ENCODE measurements at places on chromosomes 7 and 10.

DNA sequence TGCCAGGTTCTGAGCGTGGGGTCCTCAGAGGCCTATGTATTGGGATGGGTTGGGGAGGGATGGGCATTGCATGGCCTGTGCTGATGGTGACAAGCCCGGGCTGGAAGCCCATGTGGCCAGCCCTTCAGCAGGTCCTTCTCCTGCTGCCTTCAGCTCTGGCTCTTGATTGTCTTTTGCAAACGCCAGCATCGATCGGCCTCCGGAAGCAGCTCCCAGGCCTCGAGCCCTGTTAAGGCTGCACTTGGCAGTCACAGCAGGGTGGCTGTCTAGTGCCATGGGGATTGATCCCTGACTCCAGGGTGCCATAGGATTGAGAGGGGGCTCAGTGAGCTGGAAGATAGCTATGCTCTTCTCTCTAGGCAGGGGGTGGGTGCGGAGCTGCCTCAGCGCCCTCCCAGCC, 51.4 kb downstream of the CDH23 start:
- DNase-seq: no peak

DNA sequence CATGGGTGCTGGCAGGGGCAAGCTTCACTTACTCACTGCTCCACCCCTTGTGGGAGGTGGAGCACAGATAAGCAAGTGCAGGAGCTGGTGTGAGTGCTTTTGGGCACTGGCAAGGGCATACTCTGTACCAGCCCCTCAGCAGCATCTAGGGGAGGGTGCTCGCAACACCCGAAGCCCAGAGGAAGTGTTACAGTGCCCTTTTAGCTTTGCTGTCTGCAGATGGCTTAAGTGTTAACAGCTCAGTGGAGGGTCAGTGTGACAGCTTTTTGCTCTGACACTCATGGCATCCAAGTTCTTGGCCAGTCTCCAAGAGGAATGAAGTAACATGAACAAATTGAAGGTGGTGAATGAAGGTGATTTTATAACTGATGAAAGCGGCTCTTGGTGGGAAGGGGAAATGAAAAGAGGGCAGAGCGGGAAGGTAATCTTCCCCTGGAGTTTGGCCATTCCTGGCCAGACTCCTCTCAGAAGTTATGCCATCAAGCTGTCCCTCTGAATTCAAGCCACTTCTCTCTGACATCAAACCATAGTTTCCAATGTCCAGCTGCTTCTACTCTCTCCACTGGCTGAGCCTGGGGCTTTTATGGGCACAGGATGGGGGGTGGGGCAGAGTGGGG, 862.5 kb downstream of the KCNMA1 start:
- DNase-seq: no peak

GRCh38 chr10:101563497-101564040, 24.5 kb downstream of the POLL start:
- DNase-seq: no peak

DNA sequence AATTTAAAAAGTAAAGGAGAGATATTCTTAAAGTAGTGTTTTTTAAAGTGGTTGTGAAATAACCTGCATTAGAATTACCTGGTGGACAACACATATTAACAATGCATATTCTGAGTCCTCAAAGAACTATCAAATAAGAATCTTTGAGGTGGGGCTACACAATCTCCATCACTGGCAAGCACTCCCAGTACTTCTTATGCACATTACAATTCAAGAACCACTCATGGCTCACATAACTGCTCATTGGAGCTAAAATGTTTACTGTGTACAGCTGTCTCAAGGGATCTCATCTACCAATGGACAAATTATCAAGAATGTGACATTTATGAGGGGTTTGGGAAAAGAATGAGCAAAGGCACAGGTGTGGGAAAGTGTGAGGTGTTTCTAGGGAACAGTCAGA, 692.0 kb downstream of the PHTF2 start:
- no peak for DNase-seq

DNA sequence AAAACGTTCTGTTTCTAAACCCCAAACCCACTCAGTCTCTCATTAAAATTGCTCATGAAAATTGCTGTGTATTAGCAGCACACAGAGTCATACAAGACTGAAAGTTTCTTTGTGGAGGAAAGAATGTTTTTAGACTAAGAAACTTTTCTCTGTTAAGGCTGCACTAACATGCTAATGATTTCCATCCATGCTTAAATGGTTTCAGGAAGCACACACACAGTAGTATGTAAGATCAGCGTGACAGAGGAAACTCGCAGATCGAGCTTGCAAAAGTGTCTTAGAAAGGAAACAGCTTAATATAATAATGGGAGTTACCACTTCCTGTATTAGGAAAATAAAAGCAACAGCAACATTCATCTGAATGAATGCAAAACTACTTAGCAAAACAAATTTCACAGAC, 112.7 kb downstream of the ICA1 start:
- DNase-seq: no peak

DNA sequence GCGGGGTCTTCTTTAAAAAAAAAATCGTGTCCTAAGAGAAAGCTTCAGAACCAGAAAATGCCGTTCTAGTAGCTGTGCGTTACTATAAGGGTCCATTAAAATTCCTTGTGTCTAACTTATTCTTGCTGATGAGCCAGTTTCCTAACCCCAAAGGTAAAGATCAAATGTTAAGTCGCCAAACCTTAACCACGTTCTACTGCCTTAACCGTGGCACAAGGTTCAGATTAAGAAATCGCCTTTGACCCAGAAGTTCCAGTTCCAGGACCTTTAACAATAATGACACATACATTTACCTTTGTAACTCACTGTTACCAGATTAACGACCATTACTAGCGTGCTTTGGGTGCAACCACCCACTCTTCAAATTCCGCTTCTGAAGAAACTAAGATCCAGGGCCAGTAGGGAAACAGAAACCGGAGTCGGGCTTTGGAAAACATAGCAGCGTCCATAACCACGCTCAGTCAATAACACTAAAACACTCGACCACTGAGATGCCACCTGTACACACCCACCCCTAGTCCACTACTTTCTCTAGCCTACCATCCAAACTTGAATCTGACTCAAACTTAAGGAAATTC, 620 bp downstream of the BET1 start:
- DNase-seq: no peak

DNA sequence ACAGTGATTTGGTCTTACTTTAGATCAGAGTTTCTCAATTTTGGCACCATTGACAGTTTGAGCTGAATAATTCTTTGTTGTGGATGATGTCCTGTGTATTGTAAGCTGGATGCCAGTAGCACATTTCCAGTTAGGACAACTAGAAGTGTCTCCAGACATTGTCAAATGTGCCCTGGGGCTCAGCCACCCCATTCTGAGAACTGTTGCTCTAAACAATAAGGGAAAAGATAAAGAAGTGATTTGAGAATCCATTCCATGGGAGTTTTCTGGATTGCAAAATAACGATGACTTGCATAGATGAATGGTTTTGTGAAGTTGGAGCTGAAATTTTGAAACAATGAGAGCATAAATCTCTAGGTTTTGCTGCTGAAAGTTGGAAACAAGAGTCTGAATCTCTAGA, 44.6 kb downstream of the NUP205 start:
- DNase-seq: no peak

DNA sequence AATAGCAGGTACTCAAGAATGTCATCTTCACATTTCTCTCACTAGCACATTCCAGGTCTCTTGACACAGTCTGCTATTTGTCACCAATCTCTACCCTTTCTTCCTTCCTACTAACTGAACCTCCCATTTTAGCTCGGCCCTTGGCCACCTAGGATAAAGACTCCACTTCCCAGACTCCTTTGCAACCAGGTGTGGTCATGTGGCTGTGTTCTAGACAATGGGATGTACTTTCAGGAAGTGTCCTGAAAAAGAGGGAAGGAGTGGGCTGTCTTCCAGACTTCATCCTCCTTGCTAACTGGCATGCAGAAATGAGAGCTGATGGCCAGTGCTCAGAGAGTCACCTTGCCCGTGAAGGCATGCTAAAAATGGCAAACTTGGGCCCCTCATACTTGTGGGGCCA, 139.2 kb downstream of the AMPH start:
- no peak for DNase-seq

- no peak for DNase-seq
These were observed 142.2 kb upstream of the INSYN2A start for GRCh38 chr10:127338399-127339110.

- no peak for DNase-seq
These were observed 10.3 kb upstream of the LRRC27 start for GRCh38 chr10:132321726-132322125.

DNA sequence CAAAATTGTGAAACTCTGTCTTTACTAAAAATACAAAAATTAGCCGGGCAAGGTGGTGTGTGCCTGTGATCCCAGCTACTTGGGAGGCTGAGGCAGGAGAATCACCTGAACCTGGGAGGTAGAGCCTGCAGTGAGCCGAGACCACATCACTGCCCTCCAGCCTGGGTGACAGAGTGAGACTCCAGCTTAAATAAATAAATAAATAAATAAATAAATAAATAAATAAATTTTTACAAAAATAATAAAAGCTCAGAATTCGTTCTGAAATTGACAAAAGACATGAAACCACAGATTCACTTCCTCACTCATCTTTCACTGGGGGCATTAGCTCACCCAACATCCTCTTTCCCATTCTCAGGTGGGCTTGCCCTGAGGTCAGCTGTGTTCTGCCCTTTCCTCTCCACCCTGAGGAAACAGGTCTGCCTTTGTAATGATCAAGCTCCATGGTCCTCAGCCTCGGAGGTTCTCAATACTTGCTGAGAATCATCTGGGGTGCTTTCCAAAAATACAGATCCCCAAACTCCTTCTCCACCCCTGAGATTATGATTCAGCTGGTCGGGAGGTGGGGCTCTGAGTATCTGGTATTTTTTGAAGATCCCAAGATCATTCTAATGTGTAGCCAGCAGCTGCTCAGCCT, 29.2 kb upstream of the APBB1IP start:
- DNase-seq: no peak

DNA sequence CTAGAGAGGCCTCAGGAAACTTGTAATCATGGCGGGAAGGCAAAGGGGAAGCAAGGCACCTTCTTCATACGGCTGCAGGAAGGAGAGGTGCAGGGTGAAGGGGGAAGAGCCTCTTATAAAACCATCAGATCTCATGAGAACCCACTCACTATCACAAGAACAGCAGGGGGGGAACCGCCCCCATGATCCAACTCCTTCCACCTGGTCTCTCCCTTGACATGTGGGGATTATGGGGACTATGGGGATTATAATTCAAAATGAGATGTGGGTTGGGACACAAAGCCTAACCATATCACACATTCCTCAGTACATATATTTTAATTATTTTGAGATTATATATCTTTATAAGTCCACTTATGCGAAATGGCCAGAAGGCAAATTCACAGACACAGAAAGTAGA, 8.9 kb downstream of the HK1 start:
- DNase-seq: no peak

GRCh38 chr10:103837370-103838069, 17.9 kb downstream of the SH3PXD2A start:
- DNase-seq: no peak

DNA sequence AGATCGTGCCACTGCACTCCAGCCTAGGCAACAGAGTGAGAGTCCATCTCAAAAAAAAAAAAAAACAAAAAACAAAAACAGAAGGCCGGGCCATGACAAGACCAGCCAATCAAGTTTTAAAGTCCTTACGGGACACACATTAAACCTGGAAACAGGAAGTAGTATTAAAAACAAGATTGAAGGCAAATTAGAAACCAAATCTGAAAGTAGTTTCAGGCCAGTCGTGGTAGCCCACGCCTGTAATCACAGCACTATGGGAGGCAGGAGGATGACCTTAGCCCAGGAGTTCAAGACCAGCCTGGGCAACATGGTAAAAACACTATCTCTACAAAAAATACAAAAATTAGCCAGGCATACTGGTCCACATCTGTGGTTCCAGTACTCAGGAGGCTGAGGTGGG, 18.1 kb downstream of the PSAP start:
- no peak for DNase-seq

DNA sequence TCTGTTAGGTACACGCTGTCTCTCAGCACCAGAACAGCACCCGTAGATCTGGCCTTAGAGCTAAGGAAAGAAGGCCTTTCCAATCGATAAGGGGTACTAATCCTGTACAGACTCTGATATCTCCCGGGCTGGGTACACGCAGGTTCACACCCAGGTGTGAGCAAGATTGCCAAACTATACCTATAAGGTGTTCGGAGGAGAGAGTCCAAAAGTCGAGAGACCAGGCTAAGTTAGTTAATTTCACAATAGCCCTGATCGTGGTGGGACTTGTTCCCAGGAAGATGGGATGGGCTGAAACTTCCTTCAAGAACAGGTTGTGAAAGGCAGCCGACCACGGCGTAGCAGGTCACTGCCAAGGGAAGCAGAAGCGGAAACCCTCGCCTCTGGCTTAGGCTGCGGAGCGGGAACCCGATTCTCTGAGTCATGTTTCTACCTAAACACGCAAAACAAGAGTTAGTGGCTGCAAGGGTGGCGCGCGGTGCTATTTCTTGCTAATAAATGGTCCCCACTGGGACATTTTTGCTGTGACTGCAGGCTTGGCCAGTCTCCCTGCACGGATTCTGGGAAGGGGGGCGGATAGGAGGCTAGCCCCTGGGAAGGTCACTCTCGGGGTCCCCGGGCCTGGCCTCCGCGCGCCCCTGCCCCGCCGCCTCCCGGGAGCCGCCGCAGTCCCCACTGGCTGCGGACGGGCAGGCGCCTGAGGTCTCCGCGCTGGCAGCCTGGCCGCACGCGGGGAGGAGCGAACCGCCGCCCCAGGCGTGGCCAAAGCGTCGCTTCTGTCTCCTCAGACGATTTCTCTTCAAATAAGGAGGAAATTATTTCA, 75.4 kb upstream of the PDSS1 start:
- DNase-seq: no peak

DNA sequence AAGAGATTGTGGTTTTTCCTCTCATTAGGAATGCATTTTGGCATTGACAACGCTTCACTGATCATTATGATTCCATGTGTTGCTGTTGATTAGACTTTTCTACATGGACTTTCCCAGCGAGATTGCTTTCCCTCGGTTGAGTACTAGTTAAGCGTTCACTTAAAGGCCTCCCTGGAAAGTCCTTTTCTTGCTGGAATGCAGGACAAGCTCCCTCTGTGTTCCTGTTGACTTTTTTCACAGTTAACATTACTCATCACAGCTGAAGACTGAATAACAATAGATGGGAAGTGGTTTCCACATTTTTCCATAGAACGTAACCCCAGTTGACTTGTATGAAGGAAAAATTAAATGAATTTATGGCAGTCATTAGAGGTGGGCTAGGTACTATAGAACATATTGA, 2.6 kb upstream of the CAV1 start:
- DNase-seq: no peak

- DNase-seq: no peak
These were observed 242.1 kb upstream of the PPP1R3A start for GRCh38 chr7:114160925-114161324.

GRCh38 chr7:1934756-1935155, 264.7 kb downstream of the ELFN1 start:
- DNase-seq: no peak

DNA sequence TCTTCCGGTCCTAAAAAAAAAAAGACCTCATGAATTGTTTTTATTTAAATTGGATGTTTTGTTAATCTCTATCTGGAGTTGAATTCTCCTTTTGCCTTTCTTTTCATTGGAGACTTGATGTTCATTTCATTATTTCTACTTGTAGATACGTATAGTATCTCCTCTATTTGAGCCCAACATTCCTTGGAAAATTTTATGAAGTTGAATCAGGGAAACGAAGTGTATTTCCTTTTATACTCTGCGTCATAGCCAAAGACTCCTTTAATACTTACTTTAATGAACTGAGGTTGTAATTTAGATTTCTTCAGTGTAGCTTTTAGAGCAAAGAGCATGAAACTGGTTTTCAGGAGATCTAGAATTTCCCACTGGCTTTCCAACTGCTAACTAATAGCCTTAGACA, 132.4 kb downstream of the KIAA1217 start:
- DNase-seq: no peak

GRCh38 chr10:120369856-120370276, 87.2 kb upstream of the PLPP4 start:
- no peak for DNase-seq

- no peak for DNase-seq
These were observed 52.2 kb downstream of the CADPS2 start for GRCh38 chr7:122833888-122834570.

Measured in NCI-H1436 treated with DMSO at 0.1 percent for 48 hours (cell line).